Activated CD4-positive, CD25-positive, alpha-beta regulatory T cell treated with anti-CD3 and anti-CD28 coated beads, Interleukin-2, amount 50 U/mL, for 24 hours (primary cell): ENCODE measurements at places on chromosomes 3 and 15.
A peak's percentile ranks its signal among the peaks of the same experiment; 100 is the strongest.

- ATAC-seq = no peak
These were observed 451.8 kb upstream of the IL12A start for GRCh38 chr3:159536876-159537275.

DNA sequence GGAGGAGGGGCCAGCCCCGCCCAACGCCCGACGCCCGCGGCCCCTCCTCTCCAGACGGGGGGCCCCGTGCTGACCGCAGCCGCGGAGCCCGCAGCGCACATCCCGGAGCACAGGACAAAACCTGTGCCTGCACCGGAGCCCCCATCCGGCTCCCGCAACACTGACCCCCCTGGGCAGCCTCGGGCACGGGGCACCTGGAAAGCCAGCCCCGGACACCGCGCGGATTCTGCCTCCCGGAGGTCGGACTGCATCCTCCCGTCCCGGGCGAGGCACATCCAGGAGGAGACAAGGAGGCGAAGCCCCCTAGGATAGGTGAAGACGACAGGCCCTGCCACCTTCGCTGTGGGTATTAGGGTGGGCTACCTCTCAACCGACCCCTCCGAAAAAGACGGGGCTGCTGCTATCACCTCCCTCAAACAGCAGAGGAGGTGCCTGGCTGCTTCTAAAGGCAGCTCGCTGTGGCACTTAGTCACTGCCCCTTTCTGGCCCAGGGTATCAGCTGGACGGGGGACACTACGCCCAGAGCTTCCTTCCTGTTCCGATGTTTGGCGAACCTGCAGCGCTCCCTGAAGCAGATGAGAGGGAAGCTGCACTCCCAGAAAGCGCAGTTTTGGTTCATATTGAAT, 10.6 kb downstream of the XXYLT1 start:
- peak; percentile 7 for ATAC-seq

GRCh38 chr3:71304684-71305083, 278.8 kb downstream of the FOXP1 start:
- peak; percentile 18 for ATAC-seq

DNA sequence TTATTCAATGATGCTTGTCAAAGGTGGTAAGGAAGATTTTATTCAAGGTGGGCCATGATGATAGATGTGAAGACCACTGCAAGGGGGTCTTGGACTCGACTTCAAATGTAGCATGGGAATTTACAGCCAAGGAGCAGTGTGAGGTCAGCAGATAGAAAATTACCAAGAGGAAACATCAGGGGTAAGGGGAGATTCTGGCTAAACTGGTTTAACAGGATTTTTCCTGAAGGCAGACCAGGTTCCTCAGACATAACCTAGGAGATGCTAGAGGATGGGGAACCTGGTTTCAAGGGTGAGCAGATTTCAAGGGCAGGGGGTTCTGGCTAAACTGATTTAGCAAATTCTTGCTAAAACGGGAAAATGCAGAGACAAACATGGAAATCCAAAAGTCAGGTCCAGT, 464.9 kb downstream of the TAFA4 start:
- ATAC-seq = no peak

- no peak for ATAC-seq
These were observed 164.8 kb downstream of the ERC2 start for GRCh38 chr3:56303487-56303886.
